Stimulated activated naive CD4-positive, alpha-beta T cell treated with Interleukin-2 at 50 U/mL for 16 hours (primary cell): ENCODE measurements at places on chromosomes 11 and 22.

GRCh38 chr22:47176026-47176389 is 413.6 kb downstream of the TBC1D22A start:
- DNase-seq = no peak

DNA sequence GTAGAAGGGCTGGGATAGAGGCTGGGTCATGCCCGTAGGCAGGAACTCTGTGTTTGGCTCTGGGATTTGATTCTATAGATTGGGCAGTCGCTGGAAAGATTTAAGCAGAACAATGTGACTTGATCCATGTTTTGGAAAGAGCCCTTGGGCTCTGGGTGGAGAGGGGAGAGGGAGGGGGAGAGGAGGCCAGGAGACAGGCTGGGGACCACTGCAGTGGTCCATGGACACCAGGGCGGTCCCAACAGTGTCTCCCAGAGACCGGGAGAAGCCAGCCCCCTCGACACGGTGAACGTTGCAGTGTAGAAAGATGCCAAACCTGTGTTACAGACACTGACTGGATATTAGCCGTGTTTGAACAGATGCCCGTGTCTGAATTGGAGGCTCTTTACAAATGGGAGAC is 19.5 kb downstream of the PVALB start:
- DNase-seq = no peak

GRCh38 chr22:44586999-44587736 is 89.1 kb upstream of the RTL6 start:
- no peak for DNase-seq

DNA sequence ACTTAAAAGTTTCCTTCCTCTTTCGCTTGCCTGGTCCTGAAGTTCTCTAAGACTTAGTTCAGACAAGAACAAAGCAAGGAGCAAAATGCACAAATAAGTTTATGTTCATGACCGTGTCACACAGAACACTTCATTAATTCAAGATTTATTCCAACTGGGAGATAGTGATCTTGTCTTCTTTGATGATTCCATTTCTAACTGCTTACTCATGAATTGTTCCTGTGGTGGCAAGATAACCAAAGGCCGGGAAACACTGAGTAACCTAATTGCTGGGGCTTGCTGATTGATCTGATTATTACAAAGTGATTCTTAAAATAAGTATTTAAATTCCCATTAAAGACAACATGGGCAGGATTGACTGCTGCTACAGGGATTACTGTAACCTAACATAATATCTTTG is 1462.9 kb upstream of the RAG2 start:
- DNase-seq = no peak

DNA sequence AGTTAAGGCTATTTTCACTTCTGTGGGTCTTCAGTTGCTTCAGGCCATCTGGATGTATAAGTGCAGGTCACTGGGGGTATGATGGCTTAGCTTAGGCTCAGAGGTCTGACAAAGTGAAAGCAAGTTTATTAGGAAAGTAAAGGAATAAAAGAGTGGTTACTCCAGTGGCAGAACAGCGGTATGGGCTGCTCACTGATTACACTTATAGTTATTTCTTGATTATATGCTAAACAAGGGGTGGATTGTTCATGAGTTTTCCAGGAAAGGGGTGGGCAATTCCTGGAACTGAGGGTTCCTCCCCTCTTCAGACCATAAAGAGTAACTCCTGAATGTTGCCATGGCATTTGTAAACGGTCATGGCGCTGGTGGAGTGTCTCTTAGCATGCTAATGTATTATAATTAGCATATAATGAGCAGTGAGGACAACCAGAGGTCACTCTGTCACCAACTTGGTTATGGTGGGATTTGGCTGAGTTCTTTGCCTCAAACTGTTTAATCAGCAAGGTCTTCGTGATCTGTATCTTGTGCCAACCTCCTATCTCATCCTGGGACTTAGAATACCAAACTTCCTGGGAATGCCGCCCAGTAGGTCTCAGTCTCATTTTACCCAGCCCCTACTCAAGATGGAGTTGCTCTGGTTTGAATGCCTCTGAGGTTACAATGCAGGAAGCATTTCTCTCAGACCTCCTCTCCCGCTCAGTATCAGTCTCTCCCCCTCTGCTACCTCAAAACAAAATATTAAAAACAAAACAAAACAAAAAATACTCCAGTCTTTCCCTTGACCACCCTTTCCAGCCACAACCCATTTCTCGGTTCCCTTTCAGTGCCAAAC is 106.6 kb upstream of the SLC22A12 start:
- DNase-seq = no peak

DNA sequence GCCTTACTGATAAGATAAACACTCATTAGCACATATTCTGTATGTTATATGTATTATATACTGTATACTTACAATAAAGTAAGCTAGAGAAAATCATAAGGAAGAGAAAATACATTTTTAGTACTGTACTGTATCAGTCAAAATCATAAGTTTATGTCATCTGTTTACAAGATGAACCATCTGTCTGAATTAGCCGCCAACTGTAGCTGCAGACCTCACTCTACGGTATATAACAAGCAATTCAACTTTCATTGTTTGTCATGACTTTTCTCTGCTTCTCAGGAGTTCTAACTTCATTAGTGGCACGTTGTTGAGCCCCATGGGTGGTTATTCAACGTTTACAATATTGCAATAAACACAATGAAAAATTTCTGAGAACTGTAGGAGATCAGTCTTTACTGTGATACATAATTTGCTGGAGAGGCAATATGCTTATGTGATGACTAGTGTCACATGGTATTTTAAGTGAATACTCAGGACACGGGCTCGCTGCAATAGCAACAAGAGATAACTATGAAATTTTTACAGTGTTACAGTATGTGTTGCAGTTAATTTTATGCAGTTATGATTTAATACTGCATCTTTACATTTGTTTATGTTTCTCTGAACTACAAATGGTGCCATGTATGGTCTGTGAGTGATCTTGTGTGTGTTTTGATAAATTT is 132.2 kb upstream of the CTSC start:
- no peak for DNase-seq

GRCh38 chr11:63906087-63906486 is 10.9 kb downstream of the RCOR2 start:
- no peak for DNase-seq

DNA sequence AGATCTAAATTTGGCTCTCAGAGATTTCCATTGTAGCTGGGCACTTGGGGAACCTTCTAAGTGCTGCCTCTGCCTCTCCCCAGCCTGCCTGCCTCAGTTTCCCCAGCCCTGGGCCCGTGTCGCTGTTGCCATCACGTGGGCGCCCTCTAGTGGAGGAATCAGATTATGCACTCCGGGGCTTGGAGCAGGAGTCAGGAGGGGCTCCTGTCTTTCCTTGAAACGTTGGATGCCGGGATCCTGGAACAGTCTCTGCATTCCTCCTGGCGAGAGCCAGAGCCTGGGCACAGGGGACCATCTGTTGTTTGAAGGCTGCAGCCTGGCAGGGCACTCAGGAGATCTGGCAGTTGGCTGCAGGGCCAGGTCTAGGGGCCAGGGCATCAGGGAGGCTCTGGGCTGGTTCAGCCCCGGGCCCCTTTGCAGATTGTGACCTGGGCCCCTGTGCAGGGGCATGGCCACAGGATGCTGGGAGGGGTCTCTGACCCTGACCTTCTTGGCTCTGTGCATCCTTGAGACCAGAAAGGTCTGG is 71.6 kb downstream of the LRP5 start:
- DNase-seq = peak; percentile 41

- no peak for DNase-seq
Measured at GRCh38 chr11:75383246-75383645, 16.1 kb upstream of the RPS3 start.

DNA sequence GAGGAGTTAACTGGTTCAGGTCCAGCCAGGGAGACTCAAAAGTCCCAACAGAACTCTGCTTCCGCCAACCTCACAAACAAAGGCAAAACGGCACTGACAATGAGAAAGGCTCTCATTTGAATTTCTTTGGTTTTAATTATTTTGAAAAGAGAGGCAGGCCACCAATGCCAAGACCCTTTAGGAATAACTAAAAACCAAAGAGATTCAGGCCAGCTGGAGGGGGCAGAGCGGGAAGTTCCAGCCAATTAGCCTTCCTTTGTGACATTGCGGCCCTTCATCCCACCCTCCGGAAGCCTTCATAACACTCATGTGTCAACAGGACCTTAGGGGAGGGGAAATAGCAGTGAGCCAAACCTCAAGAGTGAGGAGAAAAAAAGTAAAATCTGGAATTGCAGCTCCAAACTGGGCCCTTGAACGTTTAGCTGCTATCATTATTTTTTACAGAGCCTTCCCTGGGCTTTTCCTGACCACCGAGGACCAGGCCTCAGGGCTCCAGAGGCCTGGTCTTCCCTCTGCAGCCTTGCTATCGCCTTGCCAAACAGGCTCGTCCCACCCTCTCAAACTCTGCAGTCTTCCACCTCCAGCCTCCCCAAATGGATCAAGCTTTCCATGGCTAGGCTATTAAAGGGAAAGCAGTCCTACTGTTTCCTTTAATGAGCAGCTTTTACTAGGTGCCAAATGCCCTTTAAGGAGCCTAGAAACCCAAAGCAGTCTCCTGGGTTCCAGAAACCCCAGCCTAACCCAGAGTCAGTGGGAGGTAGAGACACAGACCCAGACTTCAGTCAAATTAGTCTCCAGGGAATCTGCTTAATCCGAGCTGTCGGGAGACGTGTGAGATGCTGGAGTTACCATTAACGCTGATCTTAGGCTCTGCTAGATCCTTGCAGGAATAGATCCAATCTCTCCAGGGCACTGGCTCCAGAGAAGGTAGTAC is 114.2 kb downstream of the CCDC34 start:
- no peak for DNase-seq

- DNase-seq = no peak
Measured at GRCh38 chr11:12696911-12697581, 22.8 kb downstream of the TEAD1 start.

GRCh38 chr11:123063826-123064657 is 2.1 kb upstream of the HSPA8 start:
- DNase-seq = no peak

DNA sequence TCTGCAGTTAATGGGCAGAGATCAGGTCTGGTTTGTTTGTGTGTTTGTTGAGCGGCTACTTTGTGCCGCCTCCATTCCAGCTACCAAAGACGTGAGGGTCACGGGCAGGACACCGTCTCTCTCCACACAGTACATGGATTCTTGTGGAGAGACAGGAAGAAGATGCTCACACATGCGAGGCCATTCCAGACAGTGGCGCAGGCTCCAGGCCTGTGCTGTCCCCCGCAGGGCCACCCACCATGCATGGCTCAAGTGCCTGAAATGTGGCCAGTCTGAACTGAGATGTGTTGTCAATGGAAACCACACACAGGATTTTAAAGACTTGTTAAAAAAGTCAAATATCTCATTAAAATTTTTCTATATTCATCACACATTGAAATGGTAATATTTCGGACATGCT is 848.3 kb downstream of the TBC1D22A start:
- no peak for DNase-seq

- DNase-seq = no peak
Measured at GRCh38 chr11:85762226-85762625, 48.7 kb downstream of the SYTL2 start.

DNA sequence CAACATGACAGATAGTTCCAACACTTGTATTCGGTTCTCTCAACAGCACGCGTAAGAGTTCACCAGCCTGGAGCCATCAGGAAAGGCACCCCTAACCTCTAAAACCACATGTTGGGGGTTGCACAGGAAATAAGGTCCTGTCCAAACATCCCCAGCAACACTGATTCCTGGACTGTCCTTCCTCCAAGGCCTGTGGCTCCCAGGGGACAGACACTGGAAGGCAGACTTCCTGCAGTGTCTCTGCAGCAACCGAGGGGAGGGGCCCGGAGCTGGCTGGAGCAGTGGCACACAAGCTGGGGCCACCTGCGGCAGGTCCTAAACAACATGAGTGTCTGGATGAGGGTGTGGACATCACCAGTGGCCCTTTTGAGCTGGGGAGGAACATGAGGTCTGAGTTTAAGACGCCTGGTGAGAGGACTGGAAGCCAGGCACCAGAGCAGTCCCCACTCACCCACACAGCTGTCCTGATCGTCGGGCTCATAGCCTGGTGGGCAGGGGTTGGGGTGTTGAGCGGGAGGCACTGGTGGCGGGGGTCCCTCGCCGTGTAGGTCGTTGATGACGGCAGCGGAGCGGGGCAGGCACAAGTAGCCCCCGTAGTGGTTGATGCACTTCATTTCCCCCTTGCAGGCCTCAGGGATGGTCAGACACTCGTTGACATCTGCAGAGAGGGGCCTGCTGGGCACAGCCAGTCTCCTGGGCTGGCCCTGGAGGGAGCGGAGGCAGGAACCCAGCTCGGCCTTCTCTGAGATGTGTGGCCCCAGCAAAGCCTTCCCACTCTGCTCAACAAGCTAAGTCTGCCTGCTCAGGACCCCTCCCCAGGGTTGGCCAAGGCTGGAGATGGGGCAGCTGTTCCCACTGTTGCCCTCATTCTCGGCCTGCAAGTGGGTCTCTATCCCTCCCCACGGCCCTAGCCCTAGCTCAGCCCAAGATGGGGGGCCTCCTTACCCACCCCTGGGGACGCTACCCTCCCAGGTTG is 1.6 kb downstream of the EFEMP2 start:
- DNase-seq = no peak

DNA sequence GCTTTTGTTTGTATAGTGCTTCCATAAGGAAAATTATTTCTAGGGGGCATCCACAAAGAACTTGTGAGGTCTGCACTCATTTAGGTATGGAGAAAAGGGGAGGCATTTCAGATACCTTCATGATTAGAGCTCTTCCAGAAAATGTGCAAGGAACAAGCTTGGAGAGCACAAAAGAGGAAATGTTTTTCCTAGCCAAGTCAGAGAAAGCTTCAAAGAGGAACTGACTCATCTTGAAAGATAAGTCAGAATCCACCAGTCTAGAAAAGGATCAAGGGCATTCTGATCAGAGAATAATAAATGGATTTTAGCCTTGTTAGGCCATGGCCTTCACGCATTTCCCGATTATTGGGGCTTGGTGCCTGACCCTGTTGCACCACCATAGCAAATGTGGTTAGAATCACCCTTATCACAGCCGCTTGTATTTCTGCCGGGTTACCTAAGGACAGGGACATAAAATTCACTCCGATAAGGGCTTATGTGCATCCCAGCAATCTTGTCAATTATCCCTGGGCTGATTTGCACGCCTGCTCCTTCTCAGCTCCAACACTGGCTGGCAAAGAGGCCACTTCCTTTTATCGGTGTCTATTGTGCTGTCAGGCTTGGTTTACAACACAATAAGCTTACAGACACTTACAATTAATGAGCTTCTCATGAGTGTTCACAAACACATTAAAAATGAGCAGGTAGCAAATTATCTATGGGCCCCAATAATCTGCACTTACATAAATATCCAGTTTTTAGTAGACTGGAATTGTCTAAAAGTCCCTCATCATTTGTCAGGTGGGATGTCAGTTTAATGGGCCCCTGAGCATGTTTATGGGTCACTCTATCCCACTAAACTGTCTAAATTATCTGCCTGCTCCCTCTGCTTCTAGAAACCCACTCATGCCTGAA is 613.5 kb downstream of the SOX6 start:
- no peak for DNase-seq

GRCh38 chr22:27420817-27421361 is 380.7 kb downstream of the MN1 start:
- no peak for DNase-seq

- DNase-seq = no peak
Measured at GRCh38 chr11:62921573-62922188, 518 bp upstream of the CHRM1 start.
